ENCODE measurements at places on chromosomes 2 and 18.
A peak's percentile ranks its signal among the peaks of the same experiment; 100 is the strongest.

- no peak for DNase-seq
Observed at GRCh38 chr2:69977186-69977585, 15.8 kb upstream of the ASPRV1 start.

DNA sequence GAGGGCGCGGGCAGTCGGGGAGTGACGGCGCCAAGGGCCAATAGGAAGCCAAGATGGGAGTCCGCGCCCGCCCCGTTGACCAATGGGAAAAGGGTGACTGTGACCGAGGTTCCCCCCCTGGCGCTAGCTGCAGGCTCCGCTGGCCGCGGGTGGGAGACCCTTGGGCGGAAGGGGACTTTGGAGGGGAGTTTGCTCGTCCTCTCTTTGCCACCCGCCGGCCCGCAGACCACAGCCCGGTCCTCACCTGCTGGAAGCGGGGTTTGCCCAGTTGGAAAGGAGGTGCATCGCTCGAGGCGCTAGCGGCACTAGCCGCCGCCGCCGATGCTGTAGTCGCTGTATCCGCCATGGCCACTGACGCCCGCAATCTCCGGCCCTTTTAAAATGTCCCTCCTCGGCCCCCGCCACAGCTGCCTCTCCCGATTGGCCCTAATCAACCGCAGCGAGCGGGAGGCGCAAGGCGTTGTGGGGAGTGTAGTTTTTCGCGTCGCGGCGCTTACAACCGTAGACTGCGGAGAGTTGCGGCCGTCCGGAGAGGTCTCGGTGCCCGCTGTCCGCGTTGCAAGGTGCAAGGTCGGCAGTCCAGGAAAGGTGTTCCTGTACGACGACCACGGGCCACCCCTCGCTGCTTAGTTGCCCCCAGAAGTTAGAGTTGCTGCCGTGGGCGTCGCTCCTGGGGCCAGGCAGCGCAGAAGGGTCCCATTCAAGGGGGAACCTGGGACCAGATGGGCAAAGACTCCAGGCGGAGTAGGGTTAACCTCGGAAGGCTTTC, at the start of gene SFXN5:
Gene SFXN5, minus strand, starts transcription at position 353 of the 769 bp plus-strand sequence. Its CDS starts 7 bp downstream, at position 346.
- DNase-seq, result peak; percentile 91

DNA sequence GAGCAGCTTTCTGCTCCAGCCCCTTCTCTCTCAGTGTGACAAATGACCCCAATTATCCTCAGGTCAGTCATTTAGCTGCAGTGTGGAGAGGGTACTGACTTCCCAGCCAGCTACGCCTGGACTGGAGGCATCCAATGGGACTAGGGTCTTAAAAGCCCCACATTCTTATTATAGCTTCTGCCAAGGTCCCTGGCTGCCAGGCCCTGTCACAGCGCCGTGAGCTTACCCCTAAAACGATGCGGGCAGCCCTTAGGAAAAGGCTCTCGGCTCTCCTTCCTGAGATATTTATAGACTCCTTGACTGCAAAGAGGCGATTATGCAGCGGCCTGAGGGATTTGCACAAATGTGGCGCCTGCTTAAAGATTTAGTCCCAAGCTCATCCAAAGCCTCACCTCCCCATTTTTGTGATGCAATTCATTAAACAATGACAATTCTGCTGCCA, 69.2 kb upstream of the EDAR start:
- no peak for DNase-seq

DNA sequence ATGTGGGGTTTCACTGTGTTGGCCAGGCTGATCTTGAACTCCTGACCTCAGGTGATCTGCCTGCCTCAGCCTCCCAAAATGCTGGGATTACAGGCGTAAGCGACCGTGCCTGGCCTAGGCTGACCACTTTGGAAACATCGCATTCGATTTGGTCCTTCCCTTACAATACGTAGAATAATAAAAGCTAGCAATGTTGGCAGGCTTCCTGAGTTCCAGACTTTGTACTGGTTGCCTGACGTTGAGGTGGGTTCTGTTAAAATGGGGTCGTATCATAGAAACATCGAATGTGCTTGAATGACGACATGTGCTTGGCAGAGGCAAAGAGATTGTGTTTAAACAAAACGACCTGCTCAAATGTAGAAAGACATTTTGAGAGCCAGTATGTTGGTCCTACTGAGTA, 56.1 kb downstream of the LTBP1 start:
- no peak for DNase-seq

GRCh38 chr2:237695201-237695780, 67.9 kb downstream of the LRRFIP1 start:
- peak; percentile 83 for DNase-seq

DNA sequence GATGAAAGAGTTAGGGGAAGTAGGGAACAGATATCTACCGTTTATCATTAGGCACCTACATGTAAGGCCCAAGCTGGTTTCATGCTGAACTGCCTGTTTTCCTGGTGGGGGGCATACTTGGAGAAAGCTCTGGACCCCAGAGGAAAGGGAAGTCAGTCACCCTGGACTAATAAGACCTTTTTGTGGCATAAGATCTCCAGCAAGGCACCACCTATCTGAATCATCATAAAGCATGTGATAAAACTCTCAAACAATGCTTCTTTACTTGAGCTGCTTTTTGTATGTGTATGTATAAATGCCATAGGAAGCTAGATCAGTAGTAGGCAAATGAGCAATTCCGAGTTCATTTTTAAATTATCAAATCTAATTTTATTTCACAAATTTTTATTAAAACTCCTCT, 104.8 kb downstream of the TANC1 start:
- DNase-seq, result peak; percentile 59

GRCh38 chr2:9110346-9110884, 96.2 kb upstream of the ASAP2 start:
- DNase-seq, result no peak

GRCh38 chr2:200259577-200259957, 46.9 kb upstream of the SPATS2L start:
- DNase-seq, result peak; percentile 15

GRCh38 chr2:31980674-31981356, 30.0 kb downstream of the MEMO1 start:
- peak; percentile 64 for DNase-seq

DNA sequence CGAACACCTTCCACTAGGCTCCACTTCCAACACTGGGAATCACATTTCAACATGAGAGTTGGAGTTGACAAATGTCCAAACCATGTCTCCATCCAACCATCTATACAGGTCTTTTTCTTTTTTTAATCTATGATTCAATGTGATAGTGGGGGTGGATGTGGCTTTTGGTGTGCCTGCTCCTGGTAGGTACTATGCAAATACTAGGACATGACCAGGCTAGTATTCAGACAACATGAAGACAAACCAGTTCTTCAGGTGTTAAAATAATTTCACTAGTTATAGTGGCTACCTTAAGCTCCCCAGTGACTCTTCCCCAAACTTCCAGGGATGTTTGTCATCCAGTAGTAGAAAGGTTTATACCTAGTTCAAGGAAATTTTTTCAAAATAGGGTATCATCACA, 387.5 kb downstream of the CDH2 start:
- DNase-seq, result no peak

- DNase-seq, result no peak
Observed at GRCh38 chr2:109459485-109459884, 154.3 kb downstream of the SEPTIN10 start.

- no peak for DNase-seq
Observed at GRCh38 chr2:42921721-42922120, 129.3 kb upstream of the HAAO start.

DNA sequence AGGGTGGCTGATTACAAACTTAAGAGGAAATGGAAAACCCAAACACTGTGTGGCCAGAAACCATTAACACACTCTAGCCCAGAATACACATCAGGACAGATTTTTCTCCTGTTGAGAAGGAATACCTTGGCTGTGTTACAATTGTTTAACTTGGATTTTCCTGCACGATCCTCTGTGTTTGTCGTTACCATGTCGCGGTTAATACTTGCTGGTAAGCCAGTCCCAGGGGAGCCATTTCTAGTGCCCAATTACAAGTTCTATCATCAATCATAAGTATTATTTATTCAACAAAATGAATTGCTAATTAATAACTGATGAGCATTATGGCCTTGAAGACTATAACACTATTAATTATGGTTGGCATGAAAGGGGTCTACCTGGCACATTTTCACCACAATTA, 146.8 kb downstream of the LNPK start:
- no peak for DNase-seq

DNA sequence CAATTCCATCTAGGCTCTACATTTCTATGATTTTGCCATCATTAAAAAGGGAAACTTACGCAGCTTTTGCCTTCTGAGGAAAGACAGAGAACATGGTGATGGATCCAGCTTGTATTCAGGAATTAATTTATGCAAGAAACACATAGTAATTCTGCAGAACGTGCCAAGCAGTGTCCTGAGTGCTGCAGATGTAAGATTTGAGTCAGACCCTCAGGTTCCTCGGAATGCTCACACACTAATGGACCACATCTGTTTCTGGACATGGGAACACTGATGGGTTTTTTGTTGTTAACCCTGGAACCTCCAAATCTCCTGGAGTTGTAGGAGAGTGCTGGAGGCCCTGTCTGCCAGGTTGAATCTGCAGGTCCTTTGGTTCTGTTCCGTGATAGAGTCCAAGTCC, 132.9 kb downstream of the SETBP1 start:
- DNase-seq, result no peak

GRCh38 chr2:121860033-121860757, 104.7 kb downstream of the TSN start:
- peak; percentile 57 for DNase-seq

DNA sequence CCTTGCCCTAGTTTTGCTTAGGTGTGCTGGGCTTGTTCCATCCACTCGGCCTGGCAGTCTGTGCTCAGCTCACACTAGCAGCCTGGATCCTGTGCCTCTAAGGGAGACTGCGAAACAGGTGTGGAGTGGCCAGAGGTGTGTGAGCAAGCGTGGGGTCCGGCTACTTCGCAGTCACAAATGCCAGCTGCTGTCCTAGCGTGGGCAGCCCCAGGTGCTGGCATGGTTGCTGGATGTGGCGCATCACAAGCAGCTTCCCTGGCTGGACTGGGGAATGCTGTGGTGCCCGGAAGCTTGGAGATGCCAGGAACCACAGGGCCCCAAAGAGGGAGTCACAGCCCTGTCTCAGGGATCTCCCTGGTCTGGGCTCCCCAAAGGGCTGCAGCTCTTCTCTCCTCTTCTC, 119.0 kb upstream of the TMEFF2 start:
- no peak for DNase-seq
